ENCODE measurements at places on chromosomes 11 and 22.

DNA sequence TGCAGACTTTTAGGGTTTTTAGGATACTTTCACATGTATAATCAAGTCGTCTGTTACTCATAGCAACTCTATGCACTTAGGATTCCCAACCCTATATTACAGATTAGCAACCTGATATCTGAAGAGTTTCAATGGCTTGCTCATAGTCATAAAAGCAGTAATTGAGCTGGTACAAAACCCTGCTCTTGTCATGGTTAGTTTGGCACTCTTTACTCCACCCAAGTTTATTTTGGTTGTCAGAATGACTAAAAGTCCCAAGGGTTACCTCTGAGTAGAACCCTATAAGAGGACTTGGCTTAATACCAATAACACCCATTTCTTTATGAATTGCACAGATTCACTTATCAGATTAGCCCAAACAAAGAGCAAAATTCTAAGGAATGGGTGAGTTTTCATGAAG is 550.6 kb downstream of the SOX6 start:
- DNase-seq: no peak

DNA sequence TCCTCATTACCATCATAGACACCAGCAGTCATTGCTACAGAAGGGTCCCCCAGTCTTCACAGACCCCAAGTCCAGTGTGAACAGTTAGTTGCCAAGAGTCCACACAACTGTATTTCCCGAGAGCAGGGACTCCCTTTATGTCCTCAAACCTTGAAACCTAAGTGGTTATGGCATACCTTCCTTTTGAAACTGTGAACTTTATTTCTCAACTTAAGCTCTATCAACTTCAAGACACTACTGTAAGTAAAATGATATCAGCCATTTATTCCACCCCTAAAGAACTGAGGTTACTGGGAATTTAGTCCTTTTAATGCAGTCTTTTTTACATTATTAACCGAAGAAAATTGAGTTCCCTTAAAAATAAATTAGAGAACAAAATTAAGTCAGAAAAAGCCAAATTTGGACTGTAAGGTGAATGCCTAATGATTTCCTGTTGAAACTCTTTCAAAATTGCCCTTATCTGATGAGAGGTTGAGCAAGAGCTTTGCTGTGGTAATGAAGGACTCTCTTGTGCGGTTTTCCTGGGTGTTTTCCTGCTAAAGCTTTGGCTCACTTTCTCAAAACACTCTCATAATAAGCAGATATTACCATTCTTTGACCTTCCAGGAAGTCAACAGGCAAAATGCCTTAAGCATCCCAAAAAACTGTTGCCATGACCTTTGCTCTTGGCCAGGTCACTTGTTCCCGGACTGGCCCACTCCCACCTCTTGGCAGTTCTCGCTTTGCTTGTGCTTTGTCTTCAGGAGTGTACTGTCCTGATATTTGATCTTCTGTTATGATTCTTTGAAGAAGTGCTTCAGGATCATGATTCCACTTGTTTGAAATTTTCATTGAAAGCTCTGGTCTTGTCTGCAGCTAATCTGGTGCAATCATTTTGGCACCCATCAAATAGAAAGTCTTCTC is 765.4 kb upstream of the ANO3 start:
- no peak for DNase-seq

GRCh38 chr22:39092111-39092862 is 4.8 kb upstream of the APOBEC3H start:
- no peak for DNase-seq

DNA sequence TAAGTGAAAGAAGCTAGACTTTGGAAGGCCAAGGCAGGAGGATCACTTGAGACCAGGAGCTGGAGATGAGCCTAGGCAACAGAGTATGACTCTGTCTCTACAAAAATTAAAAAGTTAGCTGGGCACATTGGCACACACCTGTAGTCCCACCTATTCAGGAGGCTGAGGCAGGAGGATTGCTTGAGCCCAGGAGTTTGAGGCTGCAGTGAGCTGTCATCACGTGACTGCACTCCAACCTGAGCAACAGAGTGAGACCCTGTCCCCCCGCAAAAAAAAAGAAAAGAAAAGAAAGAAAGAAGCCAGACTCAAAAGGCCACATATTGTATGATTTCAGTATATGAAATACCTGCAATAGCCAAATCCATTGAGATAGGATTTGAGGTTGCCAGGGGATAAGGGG is 7.9 kb upstream of the CAPN5 start:
- DNase-seq: no peak

DNA sequence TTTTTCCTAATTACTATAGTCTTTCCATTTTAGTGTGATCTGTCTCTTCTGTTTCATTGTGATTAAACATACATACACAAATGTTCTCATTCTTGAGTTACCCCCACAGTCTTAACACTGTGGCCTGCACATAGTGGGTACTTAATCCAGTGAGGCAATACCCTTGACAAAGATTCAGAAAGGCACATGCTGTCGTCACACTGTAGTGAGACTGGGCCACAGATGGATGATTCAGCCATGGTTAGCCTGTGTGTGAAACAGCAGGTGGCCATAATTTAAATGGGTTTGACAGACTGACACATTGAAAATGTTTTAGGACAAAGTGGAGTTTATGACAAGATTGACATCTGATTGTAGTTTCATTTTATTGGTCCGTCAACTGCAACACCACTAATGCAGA is 313.1 kb downstream of the C11orf87 start:
- DNase-seq: no peak

DNA sequence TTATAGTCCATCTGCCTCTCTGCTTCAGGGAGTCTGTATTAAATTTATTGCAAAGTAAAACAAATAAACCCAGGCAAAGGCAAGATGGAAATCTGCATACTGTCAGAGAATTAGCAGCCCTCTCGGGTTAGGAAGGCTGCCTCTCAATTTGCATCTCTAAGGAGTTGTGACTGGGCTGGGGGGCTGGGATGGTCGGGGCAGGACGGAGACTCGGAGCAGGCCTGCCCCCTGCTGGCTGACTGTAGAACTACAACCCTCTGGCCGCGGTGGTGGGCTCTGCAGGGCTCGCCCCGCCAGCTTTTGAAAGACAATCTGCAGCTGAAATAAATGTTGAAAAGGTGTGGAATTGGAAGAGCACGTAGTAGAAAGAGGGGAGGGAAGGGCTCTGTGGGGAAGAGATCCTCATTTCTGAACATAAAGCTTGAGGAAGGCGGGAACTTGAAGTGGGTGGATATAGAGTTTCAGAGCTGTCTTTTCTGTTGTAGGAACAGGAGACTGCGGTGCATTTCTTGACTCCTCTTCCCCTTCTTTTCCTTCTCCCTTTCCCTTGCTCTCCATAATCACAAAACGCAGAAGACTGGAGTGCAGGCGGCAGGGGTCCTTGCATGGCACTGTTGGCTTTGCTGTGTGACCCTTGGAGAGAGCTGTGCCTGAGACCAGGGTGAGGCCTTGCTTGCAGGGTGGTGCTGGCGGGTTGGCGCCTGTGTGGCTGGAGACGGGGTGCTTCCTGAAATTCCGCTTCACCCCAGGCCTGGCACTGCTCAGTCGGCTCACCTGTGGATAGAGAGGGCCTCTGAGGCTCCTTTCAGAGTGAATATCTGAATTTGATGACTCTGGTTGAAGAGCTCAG is 22.6 kb upstream of the PKNOX2 start:
- peak; percentile 50 for DNase-seq

- no peak for DNase-seq
Observed at GRCh38 chr11:74311352-74311926, at the start of gene P4HA3. Gene P4HA3 (minus strand): TSS chr11:74311640. CDS start chr11:74311611, 29 bp downstream.

Measured in mesothelial cell of epicardium (in vitro differentiated cells).